Adipocyte (in vitro differentiated cells): ENCODE measurements at places on chromosomes 1 and 21.

- DNase-seq: peak; percentile 32
Measured at GRCh38 chr1:55735106-55735505, 519.9 kb upstream of the USP24 start.

DNA sequence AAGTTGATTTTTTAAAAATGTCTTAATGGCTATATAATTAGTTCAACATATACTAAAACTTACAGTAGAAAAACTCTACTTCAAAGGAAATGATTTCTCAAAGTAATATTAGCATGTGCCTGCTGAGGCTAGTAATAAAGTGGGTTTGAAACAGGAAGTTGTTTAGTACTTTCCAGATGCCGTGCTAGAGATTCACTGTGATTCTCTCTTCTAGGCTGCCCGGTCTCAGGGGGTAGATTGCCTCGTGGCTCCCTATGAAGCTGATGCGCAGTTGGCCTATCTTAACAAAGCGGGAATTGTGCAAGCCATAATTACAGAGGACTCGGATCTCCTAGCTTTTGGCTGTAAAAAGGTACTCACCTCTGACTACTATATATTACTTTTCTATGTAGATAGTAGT, 9.1 kb downstream of the EXO1 start:
- no peak for DNase-seq

GRCh38 chr1:111507411-111508201, 4.2 kb upstream of the ADORA3 start:
- DNase-seq: no peak

GRCh38 chr1:26666855-26667254, 29.0 kb upstream of the ARID1A start:
- DNase-seq: peak; percentile 26

DNA sequence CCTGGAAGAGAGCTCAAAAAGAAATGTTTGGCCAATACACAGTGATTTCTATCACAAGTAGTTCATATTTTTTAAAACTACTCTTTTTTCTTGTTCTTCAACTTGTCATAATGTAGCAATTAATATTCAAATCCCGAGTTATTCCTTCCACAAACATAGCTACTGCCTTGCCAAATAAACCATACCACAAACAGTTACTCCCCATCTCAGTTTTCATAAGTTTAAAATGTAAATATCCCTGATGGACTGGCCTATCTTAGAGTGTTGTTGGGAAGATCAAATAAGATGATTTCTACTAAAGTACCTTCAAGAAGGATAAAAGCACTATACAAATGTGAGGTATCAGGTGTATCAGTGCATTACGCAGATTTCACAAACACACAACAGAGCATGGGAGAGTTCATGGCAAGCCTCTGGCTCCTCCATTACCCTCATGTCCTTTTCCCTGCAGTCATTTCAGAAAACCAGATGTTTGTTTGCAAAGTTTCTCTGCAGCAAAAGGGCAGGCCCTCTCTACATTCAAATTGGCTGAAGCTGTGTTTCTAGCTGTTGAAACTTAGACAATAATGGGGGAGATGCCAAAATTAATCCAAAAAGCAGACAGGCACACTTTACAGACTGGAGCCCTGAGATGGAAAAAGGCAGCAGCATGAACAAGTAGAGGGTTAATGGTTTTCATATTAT, 16.1 kb downstream of the WLS start:
- DNase-seq: peak; percentile 37

GRCh38 chr1:37807555-37808368, at the start of the genes C1orf122 and YRDC:
Gene C1orf122, plus strand, starts transcription at chr1:37807790. Its CDS starts 615 bp downstream, at chr1:37808405.
Gene YRDC, minus strand, starts transcription at chr1:37808208. Its CDS starts 28 bp downstream, at chr1:37808180.
- DNase-seq: peak; percentile 97

- peak; percentile 93 for DNase-seq
Measured at GRCh38 chr1:61337981-61338848, 255.9 kb downstream of the NFIA start.

DNA sequence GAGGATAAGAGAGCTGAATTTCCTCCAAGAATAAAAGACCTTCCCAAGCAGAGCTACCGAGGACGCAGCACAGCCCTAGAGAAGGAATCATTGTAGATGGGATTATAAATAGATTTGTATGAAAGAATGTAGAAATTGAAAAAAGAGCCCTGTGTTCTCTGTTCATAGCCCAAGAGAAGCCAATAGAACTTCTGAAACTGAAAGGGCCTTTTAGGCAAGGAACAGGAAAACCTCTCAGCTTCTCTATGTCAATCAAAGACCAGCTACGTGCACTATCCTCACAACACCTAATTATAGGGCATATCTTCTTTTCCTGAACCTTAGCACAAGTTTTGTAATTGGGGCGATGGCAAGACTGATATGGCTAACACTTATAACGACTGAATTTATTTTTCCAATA, 192.4 kb upstream of the RNPC3 start:
- DNase-seq: no peak

DNA sequence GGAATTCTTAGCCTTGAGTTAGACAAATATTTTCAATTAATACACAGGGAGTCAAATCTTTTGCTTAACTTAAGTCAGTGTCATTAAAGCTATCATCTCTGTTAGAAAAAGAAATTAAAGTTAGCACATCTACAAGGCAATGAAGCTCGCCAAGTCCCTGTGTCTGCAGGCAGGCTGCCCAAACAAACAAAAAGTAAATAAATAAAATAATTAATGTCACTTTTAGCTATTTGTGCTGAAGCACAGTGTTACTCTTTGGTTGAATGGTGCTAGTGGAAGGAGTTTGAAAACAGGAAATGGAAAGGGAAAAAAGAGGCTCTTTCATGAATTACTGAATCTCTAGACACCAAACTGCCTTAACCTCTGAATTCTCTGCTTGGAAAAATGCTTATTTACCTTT, 37.1 kb upstream of the COL11A1 start:
- DNase-seq: no peak

DNA sequence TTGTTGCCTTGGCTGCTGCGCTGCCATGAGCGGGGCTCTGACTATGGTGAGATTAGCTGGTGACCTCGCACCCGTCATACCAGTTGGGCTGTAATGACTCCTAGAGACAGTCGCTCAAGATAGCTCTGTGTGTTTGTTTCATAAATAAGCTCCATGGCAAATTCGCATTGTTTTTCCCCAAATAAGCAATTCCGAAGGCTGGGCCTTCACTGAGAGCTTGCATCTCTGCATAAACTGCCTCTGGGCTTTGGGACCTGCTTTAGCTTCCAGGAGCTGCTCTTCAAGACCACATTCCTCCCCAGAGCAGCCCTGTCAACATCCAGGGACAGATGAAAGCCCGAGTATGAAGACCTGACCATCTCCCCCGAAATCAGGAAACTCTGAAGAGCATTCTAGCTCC, 40.7 kb upstream of the SCCPDH start:
- no peak for DNase-seq

DNA sequence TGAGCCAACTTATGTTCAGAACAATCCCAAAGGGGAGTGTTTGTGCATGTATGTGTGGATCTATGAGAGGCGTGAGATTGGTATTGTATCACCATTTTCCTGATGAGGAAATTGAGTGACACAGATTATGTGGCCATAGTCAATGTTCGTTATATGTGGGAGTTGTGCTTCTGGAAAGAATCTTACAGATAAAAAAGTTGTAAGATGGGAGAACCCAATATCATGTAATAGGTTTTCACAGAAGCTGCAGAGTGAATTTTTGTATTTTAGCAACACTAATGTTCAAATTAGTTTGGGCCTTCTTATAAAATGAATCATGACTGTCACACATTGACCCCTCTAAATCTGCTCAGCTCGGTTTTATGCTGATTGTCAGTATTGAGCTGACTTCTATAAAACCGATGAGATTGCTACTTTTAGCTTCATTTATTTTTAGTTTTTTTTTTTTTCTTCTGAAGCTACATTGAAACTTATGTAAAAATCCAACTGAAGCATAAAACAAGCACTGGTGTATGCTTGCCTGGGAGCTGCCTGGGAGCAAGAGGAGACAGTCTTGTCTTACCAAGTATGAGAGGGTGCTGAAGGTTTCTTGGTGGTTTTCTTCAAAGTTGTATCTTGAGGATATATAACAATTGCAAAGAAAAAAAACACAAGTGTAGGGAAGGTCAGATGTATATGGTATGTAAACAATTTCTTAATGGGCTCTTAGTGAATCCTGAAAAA, 4.1 kb downstream of the RWDD3 start:
- peak; percentile 16 for DNase-seq

GRCh38 chr1:154419620-154420571, 14.8 kb downstream of the IL6R start:
- DNase-seq: peak; percentile 91

- no peak for DNase-seq
Measured at GRCh38 chr1:31860581-31860980, 44.8 kb upstream of the SPOCD1 start.

- DNase-seq: no peak
Measured at GRCh38 chr1:159171254-159171687, at the start of gene CADM3. Gene CADM3, plus strand, starts transcription at chr1:159171615. Its CDS starts 151 bp downstream, at chr1:159171766.

DNA sequence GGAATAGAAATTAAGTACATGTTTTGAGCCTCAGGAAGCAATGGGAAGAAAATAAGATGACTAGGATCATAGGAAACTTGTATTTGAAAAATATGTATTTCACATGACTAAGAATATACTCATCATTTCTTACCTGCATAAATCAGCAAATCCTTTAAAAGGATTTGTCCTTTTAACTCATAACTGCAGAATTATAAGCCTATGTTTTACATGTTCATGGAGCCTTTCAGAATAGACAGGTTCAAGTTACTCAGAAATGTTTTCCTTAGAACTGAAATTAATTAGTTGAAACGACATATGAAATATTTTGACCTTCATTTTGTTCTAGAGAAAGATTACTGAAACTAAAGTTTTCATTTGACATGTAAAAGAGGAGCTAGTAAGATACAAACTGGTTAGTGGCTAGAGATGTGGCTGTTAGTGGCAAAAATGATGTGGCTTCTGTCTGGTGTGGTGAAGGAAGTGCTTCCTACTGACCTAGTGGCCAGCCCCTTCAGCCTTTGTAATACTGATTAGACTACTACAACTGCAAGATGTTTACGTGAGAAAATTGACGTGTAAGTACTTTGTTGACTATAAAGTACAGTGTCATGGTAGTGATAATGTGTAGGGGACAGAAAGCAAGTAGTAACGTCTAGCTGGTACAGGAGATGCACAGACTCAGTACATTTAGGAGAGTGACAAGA, 54.7 kb downstream of the PACC1 start:
- DNase-seq: no peak

- DNase-seq: peak; percentile 83
Measured at GRCh38 chr1:216523449-216524190, 100.4 kb upstream of the USH2A start.

DNA sequence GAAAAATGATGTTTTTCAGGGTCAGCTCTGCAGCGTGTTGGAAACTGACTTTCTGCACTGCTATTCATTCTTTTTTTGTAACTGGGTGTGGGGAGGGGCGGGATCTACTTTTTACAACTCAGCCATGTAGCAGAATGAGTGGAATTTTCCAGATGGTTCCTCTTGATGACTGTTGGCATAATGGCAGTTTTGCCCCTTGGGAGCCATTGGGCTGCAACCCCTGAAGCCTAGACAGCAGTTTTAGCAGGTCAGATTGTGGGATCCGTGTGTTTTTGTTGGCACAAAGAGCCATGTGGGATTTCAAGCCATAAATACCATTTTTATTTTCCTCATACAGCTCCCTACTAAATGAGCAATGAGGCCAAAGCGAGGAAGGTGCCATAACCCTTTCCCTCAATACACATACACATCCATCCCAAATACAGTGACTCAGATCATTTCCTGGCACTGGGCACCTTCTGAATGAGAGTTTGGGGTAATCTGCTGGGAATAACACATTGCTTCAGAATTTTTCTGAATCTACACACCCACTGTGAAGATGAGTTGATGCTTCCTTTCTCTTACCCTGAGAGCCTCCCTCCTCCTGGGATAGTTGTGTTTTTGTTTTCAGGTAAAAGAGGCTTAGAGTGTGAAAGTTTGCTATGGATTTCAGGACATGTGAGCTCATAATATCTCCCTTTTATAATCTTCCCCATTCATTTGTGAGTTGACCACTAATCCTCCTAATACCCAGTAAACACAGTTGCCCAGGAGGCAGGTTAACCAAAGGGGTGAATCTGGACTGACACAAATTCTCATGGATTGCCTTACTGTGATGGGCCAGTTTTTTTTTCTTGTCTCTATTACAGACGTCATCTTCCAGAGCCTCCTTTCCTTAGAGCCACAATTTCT, 13.1 kb downstream of the S100A10 start:
- no peak for DNase-seq

DNA sequence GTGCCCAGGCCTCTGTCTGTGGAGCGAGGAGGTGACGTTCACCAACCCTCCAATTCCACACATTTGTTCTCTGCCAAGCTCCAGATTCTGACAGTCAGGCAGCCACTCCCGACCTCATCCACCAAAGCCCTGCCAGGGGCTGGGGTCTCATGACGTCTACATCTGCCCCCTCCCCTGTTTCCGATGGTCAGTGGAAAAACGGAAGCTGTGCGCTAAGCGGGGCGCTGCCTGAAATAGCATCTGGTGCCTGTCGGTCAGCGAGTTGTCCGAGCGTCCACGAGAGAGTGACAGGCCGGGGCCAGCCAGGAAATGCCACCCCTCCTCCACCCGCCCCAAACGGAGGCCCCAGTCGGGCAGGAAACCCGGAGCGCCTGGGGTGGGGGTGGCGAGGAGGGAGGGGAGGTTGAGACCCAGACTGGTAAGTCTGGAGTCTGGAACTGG, 3.2 kb upstream of the TAL1 start:
- DNase-seq: no peak

DNA sequence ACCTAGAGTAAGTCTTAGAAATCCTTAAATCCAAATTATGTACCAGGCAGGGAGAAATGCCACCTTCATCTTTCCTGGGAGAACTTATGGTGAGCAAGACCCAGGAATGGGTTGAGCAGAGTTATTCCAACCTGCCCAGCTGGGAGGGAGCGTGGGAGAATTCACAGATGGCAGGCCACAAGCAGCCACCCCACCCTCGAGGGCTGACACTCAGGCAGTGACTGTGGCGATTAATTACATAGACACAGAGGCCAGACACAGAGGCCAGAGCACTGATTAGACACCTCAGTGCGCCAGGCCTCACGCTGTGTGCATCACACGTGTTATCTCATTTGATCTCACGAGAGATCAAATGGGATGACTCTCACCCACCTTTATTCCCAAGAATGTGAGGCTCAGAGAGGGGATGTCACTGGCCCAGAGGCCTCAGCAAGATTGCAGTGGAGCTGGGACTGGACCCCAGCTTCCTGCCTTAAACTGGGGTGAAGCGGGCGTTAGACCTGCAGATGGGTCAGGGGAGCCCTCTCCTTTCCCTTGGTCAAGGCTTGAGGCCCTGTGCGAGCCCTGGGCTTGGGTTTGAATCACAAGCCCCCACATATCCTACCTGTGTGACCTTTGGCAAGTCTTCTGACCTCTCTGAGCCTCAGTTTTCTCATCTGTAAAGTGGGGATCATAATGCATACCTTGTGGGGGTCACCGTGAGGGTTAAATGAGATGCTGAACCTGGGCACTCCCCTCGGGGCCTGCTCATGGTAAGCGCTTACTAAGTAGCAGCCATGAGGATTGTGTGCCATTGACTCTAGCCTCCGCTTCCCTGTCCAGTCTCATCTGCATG, 28.8 kb upstream of the PADI4 start:
- no peak for DNase-seq
